ENCODE measurements at places on chromosomes 2 and 18.

GRCh38 chr18:59961070-59961469 is 61.3 kb downstream of the PMAIP1 start:
- DNase-seq, result no peak

DNA sequence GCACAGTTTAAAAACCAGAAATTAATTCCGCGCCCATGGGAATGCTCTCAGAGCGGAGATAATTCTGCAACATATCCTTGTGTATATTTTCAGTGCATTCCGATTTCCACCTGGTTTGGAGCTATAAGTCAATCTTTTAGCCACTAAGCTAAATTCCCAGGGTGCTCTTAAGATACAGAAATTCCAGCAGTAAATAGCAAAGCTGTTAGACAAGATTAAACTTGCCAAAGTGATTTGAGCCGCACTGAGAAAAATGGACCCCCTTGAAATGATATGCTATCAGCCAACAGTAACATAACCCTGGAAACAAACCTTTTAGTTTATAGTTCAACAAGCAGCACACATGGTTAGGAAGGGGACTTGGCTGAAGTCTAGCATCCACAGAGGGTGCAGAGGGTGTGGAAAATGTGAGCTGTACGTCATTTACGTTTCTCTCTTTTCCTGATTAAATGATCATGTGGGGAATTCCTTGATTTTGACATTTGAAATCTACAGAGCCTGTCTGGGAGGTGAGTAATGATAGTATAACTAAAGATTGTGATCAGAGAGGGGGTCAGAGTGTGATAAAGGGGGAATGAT is 99.8 kb upstream of the COPS8 start:
- no peak for DNase-seq

DNA sequence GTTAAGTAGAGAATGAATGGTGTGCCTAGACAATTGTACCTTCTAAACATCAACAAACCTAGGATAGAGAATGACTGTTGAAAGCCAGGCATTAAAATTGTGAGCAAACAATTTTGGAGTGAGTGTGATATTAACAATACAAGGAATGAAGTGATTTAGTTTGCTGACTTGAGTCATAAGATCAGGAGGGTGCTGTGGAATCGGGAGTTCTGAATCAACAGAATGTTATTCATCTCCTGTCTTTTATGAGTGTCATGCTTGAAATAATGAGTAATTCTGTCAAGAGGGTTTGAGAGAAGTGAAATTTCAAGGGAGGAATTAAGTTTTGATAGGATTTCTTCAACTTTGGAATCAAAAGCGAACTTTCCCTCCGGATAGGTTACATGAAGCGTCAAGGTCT is 214.4 kb upstream of the DSEL start:
- peak; percentile 82 for DNase-seq

DNA sequence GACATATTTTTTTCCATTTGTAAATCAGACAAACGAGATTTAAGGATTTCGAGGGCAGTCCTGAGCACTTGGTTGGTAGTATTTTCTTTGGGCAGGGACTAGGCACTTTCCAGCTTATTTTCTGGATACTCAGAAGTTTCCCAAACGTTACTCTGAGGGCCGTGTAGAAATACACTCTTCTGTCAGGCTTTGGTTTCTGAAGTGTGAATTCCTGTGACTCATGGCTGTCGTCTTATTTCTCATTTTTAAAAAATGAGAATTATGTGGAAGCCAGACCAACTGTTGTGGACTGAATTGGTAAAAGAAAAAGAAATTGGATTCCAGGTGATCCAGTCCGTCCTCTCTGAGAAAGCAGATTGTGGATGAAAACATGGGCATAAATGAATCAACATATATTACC is 658.6 kb upstream of the FANCL start:
- peak; percentile 83 for DNase-seq

DNA sequence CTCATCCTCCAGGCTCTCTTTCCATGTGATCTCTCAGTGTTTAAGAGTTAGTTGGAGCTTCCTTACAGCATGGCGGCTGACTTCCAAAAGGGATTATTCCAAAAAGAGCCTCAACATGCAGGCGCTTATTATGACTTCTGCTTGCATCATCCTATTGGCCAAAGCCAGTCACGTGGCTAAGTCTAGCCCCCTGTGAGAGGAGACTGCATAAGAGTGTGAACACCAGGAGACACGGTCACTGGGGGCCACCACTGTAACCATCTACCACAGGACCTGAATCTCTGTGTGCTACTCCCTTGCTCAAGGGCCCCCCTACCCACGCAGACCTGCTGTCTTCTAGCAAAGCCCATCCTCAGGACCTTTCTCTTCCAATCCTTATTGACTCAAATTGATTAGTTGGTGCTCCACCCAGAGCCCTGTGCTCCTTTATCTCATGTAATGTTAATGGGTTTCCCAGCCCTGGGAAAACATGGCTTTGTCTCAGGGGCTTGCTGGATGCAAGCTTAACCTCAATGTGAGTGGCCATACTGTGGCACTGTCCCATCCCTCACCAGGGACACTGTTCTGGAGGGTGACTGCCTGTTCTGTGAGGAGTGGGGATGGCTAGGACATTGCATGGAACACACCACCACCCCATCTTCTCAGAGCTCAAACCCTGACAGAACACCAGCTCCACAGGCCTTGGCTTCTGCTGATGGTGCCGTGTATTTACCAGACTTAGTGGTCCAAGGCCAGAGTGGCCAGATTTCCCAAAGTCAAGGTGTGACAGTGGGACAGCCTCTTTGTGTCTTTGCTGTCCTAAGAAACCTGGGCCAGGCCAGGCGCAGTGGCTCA is 4.2 kb downstream of the IL1RN start:
- no peak for DNase-seq

GRCh38 chr2:122340246-122340645 is 584.8 kb downstream of the TSN start:
- DNase-seq, result no peak

DNA sequence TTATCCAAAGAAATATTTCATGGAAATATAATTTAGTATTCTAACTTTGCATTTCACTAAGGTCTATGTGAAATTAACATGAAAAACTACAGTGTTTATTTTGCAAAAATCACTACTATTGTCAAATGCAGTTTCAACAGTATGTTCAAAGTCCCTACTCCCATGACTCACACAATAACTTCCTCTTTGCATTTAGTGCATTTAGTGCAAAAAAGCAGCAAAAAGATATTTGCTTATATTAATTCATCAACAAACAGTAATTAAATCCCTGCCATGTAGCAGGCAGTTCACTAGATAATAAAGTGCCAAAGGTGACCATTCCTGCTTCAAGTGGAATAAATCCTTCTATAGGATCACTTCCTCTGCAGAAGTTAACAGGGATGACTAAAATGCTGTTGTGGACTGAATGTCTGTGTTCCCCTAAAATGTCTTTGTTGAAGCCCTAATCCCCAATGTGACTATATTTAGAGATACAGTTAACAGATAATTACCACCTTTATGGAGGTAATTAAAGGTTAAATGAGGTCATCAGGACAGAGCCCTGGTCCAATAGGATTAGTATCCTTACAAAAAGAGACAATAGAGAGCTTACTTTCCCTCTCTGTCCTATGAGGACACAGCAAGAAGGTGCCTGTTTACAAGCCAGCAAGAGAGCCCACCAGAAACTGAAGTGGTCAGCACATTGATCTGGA is 61.7 kb downstream of the STK39 start:
- DNase-seq, result no peak

- DNase-seq, result no peak
Measured at GRCh38 chr2:25330273-25330672, 11.5 kb downstream of the DNMT3A start.

DNA sequence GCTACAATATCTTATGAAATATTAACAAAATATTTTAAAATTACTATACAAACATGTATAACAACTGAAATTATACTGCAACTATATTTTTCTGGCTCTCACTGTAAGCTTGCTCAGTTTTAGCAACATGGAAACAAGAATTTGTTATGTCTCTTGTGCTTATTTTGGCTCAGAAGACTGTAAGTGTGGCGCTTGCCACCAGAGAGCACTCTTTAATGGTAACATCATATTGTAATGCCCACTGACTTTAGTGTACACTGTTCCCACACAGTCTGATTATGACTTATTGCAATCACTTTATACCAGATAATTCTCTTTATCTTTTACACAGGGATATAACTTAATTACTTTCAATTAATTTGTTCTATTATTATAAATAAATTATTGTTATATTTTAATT is 1500.6 kb upstream of the TMEFF2 start:
- DNase-seq, result peak; percentile 63

- peak; percentile 1 for DNase-seq
Measured at GRCh38 chr2:16861530-16861929, 195.9 kb upstream of the CYRIA start.

- peak; percentile 47 for DNase-seq
Measured at GRCh38 chr2:223532161-223532560, 70.0 kb downstream of the SCG2 start.

- DNase-seq, result no peak
Measured at GRCh38 chr2:138779406-138779780, 797 bp downstream of the NXPH2 start.

GRCh38 chr2:18907508-18907907 is 318.1 kb upstream of the NT5C1B start:
- peak; percentile 38 for DNase-seq

DNA sequence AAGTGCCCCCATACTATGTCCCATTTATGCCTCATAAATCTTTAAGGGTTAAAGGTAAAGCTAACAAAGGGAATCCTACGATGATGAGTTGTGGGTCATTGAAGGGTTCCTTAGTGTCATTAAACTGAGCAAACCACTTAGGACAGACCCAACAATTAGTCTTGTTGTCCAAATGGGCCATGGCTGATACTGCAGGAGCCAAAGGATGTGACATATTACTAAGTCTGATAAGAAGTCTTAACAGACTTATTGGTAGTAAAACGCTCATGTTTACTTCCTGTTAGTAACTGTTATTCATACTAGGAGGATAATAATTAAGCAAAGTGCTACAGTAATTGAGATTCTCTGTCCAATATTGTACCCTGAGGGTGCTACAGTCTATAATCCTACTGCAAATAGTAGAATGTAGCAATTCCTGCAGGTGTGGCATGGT is 96.8 kb downstream of the PTPN4 start:
- no peak for DNase-seq

DNA sequence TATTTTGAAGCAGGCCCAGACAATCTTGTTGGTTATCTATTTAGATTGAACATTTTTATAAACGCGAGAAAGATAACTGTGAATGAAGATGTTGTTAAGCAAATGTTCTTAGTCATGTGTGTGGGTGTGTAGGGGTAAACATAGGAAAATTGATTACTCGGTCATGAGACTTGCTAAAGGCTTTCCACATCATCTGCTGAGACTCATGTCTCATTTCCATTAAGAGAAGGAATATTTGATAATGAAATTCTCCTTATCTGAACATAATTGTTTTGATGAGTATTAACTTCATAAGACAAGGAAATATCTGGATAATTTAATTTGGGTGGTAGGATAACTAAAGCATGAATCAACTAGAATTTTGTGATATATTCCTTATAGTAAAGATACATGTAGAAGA is 19.7 kb downstream of the CCDC102B start:
- no peak for DNase-seq

DNA sequence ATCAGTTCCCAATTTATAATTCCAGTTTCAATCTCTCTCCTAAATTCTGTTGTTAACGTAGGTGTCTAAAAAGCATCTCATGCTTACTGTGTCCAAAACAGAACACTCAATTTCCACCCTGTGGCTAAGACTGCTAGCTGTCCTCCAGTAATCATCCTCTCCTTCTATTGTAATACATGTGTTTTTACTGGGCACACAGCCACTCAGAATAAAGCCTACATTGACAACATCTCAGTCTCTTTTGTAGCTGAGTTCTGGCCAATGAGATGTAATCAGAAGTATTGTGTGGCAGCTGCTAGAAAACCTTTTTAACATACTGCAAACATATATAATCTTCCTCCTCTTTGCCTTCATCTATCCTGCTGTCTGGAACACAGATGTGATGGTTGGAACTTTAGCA is 29.4 kb upstream of the TSPYL6 start:
- DNase-seq, result no peak

DNA sequence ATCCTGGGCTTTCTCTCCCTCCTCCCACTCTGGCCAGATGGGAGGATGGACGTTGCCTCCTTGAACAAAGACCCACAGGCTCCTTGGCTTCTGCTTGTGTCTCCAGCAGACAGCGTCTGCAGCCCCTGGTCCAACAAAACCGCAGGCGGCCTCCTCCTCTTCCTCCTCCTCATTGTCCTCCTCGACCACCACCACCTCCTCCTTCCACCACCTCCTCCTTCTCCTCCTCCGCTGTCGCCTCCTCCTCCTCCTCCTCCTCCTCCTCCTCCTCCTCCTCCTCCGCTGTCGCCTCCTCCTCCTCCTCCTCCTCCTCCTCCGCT is 45.7 kb upstream of the ALPP start:
- no peak for DNase-seq

DNA sequence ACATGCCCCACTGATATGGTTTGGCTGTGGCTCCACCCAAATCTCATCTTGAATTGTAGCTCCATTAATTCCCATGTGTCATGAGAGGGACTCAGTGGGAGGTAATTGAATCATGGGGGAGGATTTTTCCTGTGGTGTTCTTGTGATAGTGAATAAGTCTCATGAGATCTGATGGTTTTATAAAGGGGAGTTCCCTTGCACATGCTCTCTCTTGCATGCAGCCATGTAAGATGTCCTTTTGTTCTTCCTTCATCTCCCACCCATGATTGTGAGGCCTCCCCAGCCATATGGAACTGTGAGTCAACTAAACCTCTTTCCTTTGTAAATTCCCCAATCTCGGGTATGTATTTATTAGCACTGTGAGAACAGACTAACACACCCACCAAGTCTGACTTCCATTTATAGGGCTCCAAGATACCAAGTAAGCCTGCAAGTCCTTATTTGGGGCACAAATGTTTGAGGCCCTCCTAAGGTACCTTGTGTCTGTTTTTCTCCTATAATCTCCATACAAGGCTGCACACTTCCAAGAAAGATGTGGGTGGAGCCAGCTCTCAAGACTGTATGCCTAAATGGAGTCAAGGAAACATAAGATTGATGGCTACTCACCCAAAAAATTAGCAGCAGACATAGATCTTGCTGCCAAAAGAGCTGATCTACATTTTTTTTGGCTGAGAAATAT is 364.7 kb downstream of the TXNL1 start:
- peak; percentile 60 for DNase-seq

DNA sequence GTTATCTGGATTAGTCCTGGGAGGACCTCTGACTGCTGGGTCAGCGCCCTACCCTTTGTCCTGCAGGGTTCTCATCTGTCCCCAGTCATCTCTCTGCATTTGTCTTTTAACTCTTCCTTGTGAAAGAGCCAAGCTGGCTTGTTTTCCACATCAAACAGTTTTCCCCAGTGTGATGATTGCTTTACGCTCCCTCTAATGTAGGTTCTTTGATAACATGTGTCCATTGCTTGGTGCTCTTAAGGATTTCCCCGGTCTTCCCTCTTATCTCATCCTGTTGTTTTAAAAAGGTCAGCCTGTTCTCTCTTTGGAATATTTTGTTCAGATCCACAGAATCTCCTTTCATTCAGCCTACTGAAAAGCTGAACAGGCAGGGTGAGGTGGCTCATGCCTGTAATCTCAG is 792.1 kb upstream of the RAB6C start:
- no peak for DNase-seq

- DNase-seq, result no peak
Measured at GRCh38 chr18:11020877-11021414, 128.4 kb downstream of the PIEZO2 start.

Data from fibroblast of skin of back (primary cell).